ENCODE measurements at places on chromosomes 1 and 21.

- DNase-seq, result no peak
Observed at GRCh38 chr1:230587061-230587460, 55.2 kb upstream of the COG2 start.

- no peak for DNase-seq
Observed at GRCh38 chr1:233897325-233898162, 6.9 kb upstream of the SLC35F3 start.

- no peak for DNase-seq
Observed at GRCh38 chr1:218369688-218370511, 24.8 kb downstream of the TGFB2 start.

- no peak for DNase-seq
Observed at GRCh38 chr1:172795741-172796140, 136.8 kb downstream of the FASLG start.

Measured in effector memory CD4-positive, alpha-beta T cell (primary cell).